ENCODE measurements at places on chromosomes 2 and 18.

DNA sequence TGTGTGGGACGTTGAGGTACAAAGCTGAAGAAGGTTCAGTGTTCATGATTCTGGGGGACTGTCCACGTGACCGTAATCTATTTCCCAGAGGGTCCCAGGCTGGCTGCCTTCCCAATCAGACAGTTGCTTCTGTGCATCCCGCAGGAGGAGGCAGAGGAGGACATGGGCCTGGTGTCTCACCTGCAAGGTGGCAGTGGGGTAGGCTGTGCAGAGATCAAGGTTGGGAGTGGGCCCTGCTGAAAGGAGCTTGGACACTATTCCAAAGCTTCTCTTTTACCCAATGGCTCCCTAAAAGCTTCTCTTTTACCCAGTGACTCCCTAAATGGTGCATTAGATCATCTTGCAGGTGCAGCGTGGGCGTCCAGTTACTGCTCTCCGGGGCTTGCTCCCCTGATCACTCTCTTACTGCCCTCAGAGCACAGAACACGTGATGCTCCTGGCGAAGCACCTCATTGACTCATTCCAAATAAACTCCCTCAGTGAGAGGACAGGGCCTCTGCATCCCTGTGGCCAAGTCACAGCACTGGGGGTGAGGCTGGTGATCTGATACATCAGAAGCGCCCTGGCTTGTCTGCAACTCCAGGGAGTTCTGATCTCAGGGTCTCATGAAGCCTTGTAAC, 41.5 kb downstream of the RNF144A start:
- no peak for DNase-seq

GRCh38 chr2:72921853-72922252, 4.5 kb downstream of the EMX1 start:
- DNase-seq = no peak

GRCh38 chr2:122705746-122706145, 950.3 kb downstream of the TSN start:
- no peak for DNase-seq

GRCh38 chr2:48045613-48046012, 139.3 kb upstream of the FBXO11 start:
- DNase-seq = no peak

DNA sequence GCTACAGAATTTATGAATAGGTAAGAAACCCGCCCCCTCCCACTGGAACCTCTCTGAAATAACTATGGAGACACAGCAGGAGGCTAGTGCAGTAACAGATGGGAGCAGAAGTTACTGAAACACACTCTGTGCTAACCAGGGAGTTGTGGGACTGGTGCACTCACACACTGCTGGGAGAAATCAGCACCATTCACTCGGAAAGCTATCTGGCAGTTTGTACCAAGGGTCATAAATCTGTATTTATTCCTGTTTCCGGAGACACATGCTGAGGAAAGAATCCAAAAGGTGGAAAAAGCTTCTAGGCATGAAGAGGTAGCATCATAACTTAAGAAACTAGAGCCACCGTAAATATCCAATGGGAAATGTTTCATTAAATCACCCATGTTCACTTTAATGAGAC, 39.9 kb downstream of the TGFA start:
- DNase-seq = no peak

- no peak for DNase-seq
These were observed 678.4 kb downstream of the IRS1 start for GRCh38 chr2:226121046-226121738.

DNA sequence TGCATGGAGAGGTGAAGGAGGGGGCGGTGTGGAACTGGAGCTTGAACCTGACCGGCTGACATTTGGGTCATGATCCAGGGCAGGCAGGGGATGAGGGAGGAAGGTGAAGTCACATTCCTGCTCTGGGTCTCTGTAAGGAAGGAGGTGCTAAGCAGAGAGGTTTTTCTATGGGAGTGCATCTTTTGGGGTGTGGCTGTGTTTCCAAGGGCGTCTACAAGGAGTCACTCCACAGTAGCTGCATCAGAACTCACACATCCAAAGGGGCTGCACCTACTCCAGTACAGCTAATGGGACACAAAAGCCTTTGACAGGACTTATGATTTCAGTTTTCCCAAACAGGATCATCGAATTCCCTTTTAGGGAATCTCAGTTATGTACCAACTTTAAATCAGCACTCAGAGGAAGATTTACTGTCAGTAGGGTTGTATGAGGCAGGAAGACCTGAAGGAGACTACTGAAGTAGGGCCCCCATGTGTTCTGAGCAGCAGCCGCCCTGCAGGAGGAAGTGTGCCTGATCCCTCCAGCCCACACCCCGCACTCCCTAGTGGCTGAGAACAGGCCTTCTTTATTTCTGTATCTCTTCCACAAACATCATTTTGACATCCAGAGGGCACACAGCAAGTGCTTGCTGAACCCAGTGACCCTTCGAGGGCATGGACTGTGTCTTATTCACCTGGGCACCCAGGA, 137.2 kb downstream of the CELF4 start:
- no peak for DNase-seq

DNA sequence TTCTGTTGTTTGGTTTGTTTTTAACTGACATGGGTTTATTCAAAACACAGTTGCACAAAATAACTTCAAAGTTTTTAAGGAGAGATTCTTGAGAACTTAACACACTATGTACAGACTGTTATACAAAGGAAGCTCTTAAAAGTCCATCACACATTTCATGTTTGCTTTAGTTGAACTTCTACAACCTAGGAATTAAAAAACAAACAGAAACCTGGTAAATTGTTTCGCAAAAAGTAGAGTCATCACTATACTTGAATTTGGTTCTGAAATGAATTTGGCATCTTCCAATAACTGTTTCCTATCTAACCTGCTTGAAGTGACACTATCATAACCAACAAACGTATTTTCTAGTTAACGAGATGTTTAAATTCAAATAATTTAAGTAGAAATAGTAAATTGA, 21.8 kb downstream of the TRIP12 start:
- no peak for DNase-seq

- DNase-seq = no peak
These were observed 17.7 kb downstream of the EHBP1 start for GRCh38 chr2:62723253-62723652.

DNA sequence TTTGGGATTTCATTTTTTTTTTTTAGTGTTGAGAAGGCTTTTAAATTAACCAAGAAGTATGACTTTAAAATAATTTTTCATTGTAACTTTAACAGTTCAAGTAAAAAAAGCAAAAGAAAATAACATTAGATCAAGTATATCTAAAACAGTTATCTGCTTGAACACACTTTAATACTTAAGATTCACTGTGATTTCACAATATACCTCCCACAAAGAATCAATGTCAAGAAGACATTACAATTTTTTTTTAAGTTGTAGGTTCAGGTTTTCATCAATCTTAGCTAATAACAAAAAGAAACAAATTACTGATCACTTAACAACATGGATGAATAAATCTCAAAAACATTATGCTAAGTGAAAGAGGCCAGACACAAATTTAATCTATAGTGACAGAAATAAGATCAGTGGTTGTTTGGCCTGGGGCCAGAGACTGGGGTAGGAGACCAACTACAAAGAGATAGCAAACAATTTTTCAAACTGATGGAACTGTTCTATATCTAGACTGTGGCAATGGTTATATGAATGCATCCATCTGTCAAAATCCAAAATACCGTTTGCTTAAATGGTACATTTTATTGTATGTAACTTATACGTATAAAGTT, 74.8 kb upstream of the FRZB start:
- no peak for DNase-seq

DNA sequence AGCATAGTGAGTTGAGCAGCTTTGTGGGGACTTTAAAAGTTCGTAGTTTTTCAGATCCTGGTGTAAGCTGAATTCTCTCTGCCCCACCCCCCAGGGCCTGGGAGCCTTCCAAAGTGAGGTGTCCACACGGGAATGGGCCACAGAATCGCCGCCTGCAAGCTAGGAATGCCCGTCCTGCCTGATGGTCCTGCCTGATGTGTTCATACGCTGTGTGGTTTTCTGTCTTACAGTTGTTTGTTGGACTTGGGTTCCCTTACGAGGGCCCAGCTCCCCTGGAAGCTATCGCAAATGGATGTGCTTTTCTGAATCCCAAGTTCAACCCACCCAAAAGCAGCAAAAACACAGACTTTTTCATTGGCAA, 158.7 kb downstream of the MGAT5 start:
- no peak for DNase-seq

DNA sequence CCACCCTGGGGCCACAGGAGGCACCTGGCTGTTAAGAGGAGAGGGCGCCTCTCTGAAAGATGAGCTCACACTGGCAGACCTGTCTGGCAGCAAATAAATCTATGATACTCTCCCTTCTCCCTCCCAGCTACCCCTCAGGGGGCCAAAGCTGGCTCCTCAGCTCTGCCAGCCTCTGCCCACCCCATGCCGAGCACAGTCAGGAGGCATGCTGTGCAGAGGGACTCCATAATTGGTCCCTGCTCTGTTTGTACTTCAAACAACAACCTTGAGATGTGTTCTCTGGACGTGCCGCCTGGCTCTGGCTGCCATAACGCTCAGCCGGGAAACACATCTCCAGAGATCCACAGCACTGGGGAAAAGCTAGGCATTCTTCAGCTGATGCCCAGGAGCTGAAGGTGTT, 126.7 kb downstream of the GALNT14 start:
- DNase-seq = no peak

GRCh38 chr2:216754336-216754735, 59.0 kb upstream of the IGFBP5 start:
- DNase-seq = no peak

- DNase-seq = peak; percentile 19
These were observed at the start of gene MATN3 for GRCh38 chr2:20012282-20013125. TSS of gene MATN3 (minus strand) at chr2:20012668. CDS start at chr2:20012631, 37 bp downstream.

GRCh38 chr2:197885587-197885986, 81.2 kb downstream of the PLCL1 start:
- no peak for DNase-seq

- no peak for DNase-seq
These were observed 315.4 kb downstream of the NCKAP5 start for GRCh38 chr2:133252780-133253355.

DNA sequence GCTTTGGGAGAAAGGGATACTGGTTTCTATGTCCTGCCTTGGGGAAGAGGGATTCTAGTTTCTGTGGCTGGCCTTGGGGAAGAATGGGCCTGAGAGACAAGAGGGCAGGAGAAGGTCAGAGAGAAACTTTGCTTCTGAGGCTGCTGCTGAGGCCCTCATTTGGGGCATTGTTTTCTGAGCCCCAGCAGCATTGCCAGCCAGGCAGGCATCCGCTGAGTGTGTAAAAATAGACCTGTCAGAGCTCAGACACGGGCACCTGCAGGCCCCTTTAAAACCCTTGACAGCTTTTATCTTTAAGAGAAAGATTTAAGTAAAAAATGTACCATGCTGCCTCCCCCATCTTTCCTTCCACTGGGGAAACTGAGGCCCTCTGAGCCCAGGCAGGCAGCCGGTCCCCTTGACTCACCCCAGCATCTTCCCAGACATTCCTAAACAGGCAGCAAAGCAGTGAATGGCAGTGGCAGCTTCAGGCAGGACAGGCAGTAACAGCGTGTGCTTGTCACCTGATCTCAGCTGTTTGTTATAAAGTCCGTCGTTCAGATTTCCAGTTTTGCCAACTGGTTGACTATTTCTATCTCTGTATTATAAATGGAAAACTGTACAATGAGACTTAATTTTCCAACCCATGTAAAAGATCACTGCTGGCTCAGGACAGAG, 27.6 kb downstream of the MLPH start:
- DNase-seq = no peak

DNA sequence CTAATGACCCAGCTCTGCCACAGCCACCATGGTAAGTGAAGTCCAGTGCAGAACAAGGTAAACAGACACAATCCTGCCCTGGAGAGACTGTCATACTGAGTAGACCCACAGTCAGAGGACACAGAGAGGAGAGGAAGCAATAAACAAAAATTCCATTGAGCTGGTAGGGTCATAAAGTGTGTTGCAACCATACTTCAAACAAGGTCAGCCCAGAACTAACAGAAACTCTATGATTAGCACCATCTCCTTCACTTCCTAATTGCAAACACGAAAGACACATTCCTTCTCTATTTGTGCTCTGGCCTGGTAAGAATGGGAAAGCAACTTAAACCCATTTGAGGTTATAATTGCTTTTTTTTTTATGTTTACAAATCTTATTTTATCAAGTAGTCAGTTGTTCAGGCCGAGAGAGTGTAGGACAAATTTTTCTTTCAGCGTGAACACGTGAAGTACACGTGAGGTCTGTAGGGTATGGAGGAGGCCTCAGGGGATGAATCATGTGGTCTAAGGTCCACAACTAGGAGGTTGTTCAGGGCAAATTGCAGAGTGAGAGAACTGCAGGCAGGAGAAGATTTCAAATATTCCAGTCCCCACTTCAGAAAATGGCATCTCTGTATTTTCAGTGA, 71.4 kb upstream of the GLS start:
- DNase-seq = no peak

- peak; percentile 4 for DNase-seq
These were observed 163.6 kb upstream of the TMEM200C start for GRCh38 chr18:6058941-6059340.

GRCh38 chr2:61125123-61125710, 36.8 kb upstream of the C2orf74 start:
- DNase-seq = no peak

- DNase-seq = no peak
These were observed 16.3 kb upstream of the GTF2A1L start for GRCh38 chr2:48601349-48601748.

DNA sequence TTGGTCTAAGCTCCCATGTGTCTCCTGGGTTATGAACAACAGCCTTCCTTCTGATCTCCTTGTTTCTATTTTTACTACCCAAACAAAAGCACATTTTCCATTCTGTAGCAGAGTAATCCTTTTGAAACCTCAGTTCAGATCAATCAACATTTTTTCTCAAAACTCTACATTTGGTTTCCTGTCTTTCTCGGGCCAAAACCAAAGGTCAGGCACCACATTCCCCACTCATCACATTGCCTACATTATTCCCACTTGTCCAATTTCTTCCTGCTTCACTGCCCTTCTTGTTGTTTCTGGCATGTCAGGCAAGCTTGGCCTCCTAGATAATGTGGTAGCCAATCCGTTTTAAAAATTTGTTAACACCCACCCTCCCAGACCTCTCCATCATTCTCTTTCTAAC, 196.8 kb downstream of the PPP1R1C start:
- DNase-seq = peak; percentile 51

- no peak for DNase-seq
These were observed 53.9 kb downstream of the REEP1 start for GRCh38 chr2:86283411-86284030.

GRCh38 chr2:205800773-205801172, 118.5 kb downstream of the NRP2 start:
- no peak for DNase-seq

DNA sequence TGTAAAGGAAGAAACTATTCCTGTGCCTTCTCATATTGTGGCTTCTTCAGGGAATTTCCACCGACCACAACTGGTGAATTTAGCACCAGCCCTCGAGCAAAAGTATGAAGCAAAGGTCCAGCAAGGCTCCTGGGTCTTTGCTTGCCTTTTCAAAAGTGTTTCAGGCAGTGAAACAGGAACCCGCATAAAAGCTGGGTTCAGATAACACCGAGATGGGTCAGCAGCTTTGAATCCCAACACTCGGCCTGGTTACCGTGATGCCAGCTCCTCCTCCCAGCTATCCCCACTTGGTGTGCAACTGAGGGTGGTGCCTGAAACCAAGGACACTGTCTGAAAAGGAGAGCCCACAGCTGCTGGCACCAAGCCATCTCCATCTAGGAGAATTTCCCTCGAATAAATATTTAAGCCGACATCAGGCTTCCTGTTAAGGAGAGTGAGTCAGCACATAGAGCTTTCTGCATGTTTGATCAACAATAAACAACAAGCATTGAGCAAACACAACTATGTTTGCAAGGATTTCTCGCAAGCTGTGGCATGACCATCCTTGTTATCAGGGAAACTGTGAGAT, 69.5 kb downstream of the ANTXR1 start:
- peak; percentile 94 for DNase-seq
